ENCODE measurements at places on chromosomes 4 and X.

GRCh38 chrX:121921258-121921657 lies 873.8 kb downstream of the GLUD2 start:
- DNase-seq: no peak

DNA sequence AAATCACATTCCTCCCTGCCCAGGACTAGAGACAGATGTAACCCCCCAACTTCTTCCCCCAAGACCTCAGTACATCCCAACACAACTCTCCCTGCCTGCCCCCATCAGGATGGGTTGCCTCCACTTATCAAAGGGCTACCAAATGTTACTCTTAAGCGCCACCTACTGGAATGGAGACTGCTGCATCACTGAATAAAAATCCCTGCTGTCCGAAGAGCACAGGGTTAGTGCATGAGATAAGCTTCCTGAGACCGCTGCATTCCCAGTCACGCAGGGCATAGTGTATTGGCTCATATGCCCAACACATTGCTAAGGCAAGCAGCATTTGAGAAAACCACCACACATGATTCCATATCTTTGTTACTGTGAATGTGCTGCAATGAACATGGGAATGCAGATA lies 544.5 kb downstream of the PPP4R3C start:
- no peak for DNase-seq

- no peak for DNase-seq
Observed at GRCh38 chr4:113828702-113829101, 67.2 kb upstream of the CAMK2D start.

- DNase-seq: no peak
Observed at GRCh38 chr4:6472387-6473263, at the start of gene PPP2R2C. Gene PPP2R2C (minus strand): TSS chr4:6472614. CDS start chr4:6472229, 385 bp downstream.

DNA sequence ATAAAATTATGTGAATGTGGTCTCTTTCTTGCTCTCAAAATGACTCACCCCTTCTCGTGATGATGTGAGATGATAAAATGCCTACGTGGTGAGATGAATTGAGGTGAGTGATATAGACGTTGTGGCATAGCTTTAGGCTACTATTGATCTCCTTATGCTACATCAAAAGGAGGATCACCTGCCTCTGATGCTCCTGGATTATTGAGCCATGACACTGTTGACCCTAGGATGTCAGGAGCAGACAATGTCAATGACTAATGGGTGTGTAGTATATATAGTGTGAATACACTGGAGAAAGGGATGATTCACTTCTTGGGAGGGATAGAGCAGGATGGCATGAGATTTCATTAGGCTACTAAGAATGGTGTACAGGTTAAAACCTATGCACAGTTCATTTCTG lies 210.7 kb upstream of the PRPS2 start:
- no peak for DNase-seq

- DNase-seq: no peak
Observed at GRCh38 chrX:36898301-36898700, 109.9 kb upstream of the FAM47C start.

GRCh38 chr4:26206339-26206738 lies 114.5 kb upstream of the RBPJ start:
- peak; percentile 65 for DNase-seq

DNA sequence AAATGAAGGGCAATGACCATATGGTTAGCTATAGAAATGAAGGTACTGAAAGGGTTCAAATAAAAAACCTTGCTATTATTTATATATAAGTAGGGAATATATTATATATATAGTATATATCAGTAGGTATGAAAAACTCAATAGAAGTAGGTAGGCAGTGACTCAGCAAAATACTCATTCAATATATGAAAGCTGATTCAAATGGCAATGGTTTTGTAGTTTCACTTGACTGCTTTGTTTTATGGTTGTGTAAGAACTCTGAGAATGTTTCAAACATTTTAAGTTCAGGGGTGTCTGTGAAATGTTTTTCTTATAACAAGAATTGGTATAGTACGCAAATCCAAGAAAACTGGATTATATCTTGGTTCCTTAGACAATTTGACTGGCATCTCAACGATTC lies 4.1 kb downstream of the ZNF280C start:
- DNase-seq: no peak

DNA sequence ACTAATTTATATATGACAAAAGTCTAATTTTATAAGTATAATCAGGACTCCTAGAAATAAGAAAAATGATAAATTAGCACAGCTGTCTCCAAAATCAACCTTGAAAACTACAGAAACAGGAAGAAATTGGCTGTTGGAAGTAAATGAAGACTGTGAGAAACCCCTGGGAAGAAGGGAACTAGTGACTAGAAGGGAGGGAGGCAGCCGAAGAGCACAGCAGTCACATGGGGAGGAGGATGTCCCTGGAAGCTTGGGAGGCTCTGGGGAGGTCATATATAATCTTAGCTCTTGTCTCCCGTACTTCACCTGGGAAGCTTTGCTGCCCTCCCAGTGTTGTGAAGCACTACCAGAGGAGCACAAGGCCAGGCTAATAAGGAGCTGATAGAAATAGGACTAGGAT lies 8.9 kb upstream of the TMA16 start:
- no peak for DNase-seq

GRCh38 chr4:186234367-186234766 lies 7.1 kb downstream of the KLKB1 start:
- no peak for DNase-seq

GRCh38 chr4:112185334-112185733 lies 40.1 kb downstream of the FAM241A start:
- no peak for DNase-seq

Data from AG04449 (cell line).